ENCODE measurements at places on chromosomes 7 and 10.

DNA sequence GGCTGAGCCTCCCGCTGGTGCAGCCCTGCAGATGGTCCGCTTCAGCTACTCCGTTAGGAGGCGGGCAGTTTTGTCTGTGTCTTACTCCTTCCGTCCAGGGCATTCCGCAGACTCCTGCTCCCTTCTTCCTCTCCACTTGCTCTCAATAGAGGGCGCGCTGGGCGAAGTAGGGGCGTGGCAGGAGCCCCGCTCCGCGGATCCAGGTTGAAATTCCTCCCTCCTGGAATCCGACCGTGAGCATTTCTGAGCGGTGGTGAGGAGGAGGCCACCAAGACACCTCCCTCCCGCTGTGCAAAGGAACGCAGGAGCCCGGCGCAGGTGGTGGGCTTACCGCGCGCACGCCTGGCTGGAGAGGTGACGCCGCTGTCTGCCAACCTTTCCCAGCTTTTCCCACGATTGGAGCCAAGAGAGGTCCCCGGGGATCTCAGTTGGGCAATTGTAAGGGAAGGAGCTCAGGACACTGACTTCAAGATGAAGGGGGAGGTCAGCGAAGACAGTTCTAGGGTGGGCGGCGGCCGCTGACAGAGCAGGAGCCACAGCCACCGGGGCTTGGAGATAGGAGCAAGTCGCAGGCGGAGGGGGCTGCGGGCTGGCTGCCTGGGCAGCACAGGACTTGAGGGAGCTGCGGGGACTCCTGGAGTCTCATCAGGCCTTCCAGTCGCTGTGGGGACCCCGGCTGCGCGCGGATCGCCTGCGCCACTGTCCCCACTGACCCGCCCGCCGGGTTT is 1011.3 kb downstream of the XPNPEP1 start:
- DNase-seq: no peak

- no peak for DNase-seq
Measured at GRCh38 chr7:140479739-140480084, 407 bp upstream of the MKRN1 start.

- DNase-seq: no peak
Measured at GRCh38 chr10:48802611-48803071, 118.0 kb downstream of the WDFY4 start.

DNA sequence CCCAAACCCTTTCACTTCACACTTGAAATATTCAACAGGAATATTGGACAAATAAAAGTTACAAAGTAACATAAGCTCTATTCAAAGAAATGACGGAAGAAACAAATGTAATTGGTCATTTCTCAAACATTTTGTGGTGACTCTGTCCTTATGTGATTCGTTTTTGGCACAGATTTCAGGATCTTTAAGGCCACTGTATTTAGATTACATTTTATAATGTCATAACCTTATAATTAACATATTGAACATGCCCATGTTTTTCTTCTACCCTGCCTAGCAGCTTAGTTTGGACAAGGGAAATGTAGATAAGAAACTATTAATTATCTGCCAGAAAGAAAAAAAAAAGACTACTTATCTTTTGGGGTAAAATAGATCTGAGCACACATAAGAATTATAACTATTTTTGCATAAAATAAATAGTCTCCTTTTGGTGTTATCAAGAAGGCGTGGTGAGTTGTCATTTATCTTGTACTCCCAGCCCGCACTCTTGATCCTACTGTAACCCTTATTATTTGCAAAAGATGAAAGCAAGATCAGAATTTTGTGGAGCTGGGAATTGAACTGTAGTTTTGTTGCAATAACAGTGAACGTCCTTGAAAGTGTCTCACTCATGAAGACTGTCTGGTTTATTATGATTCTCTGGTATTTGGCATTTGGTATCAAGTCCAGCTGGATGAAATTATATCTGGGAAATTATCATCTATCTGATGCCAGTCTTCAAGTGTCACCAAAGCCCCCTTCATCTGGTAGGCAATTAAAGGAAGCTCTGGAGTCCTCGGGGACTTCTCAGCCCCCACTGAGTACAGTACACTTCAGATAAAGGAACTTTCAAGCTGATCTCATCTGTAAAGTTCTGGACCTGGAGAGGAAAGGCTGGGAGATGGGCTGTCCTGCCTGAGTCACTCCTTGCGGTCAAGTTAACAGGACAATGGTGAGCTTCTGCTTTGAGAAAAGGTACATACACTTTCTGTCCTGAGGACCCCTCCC is 175.7 kb upstream of the INHBA start:
- no peak for DNase-seq

DNA sequence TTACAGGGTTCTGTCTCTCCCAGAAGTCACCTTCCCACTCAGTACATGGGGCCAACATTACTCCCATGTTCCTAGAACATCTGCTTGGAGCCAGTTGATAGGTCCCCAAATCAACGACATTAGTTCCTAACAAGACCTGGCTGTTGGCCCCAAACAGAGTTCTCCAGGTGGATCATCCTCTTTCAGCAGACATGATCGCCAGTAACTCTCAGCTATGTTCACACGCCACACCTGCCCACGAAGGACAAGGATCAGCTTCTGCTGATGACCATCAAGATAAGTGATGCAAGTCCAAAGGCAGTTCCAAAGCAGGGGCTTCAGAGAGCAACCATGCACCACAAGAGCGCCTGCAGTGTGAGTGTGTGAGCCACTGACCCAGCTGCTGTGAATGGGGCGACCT is 11.0 kb downstream of the ZNF777 start:
- DNase-seq: no peak

DNA sequence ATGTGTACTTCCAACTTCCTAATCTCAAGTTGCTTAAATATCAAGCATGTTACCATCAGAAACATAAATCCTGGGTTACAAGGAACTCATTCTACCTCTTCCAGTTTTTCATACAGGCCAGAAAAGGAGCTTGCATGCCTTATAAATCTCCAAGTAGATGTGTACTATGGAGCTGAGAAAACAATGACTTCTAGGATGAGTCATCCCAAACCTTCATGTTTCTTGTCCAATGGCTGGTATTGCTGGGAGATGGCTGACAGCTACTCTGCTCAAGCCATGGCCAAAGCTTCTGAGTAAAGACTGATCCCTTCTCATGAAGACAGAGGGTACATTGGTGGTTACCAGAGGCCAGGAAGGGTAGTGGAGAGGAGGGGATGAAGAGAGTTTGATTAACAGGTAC is 8.6 kb downstream of the RAPGEF5 start:
- no peak for DNase-seq

GRCh38 chr7:50332241-50333165 is 28.0 kb downstream of the IKZF1 start:
- no peak for DNase-seq

- DNase-seq: no peak
Measured at GRCh38 chr10:47071891-47072290, 160.7 kb downstream of the PTPN20 start.

DNA sequence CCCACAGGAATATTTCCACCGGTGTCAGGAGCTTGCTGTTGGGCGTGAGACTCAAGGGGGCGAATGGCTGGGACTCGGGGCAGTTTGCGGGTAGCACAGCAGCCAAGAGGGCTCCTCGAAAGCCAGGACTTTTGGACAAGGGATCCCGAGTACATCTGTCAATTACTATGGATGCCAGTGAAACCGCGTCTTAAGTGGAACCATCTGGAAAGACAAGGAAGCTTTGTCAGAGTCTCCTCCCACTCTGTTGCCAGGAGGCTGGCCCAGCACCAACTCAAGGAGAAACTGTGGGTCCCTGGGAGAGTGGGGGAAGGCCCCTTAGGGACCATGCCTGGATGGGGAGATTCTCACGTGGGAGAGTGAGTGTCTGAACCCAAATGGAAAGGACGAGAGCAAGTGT is 57.1 kb downstream of the C10orf143 start:
- no peak for DNase-seq

DNA sequence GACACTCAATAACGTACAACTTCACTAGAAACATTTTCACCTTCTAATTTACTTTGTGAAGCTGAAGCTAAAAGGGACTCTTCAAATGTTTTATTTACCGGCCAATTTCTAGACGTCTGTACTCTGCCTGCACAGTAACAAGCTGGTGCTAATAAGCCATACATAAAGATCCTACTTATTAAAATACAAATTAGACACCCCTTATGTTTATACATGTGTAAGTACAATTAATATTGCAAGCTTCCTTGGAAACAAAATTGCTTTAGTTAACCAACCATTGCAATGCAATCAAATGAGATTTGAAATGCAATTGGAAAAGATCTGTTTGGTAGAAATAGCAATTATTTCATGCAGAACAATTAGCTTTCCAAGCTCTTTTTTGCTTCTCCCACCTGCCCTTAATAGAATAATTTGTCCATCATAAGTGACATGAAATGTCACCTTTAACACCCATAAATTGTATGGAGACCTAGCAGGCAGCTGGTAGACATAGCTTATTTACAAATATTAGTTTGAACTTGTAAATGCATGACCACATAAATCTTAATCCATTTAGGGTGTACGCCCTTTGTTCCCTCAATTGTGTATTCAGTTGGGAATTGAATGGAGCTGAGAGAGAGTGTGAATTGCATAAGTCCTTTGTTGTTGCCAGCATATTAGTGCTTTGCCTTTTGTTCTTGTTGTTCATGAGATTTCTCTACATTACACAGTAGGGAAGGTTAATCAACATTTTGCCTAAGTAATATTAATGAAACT is 277.1 kb downstream of the CACNA2D1 start:
- no peak for DNase-seq

Measured in SJCRH30 (cell line).